ENCODE measurements at places on chromosomes 11 and 22.
A peak's percentile ranks its signal among the peaks of the same experiment; 100 is the strongest.

- no peak for DNase-seq
Observed at GRCh38 chr22:36280379-36280778, 27.4 kb downstream of the APOL1 start.

DNA sequence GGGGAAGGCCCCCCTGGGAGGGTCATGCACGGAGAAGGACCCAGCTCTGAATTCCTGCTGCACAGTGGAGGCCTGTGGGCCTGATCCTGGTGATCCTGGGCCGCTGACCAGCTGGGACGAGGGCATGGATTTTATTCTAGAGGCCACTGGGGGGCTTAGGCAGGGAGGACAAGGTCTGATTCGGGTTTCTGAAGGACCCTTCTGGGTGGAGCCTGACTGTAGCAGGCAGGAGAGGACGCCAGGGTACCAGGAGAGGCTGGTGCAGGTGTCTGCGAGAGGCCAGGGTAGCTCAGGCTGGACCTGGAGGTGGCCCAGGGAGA lies 31.3 kb downstream of the MPPED1 start:
- no peak for DNase-seq

- no peak for DNase-seq
Observed at GRCh38 chr11:72970557-72971118, 156.4 kb downstream of the ATG16L2 start.

DNA sequence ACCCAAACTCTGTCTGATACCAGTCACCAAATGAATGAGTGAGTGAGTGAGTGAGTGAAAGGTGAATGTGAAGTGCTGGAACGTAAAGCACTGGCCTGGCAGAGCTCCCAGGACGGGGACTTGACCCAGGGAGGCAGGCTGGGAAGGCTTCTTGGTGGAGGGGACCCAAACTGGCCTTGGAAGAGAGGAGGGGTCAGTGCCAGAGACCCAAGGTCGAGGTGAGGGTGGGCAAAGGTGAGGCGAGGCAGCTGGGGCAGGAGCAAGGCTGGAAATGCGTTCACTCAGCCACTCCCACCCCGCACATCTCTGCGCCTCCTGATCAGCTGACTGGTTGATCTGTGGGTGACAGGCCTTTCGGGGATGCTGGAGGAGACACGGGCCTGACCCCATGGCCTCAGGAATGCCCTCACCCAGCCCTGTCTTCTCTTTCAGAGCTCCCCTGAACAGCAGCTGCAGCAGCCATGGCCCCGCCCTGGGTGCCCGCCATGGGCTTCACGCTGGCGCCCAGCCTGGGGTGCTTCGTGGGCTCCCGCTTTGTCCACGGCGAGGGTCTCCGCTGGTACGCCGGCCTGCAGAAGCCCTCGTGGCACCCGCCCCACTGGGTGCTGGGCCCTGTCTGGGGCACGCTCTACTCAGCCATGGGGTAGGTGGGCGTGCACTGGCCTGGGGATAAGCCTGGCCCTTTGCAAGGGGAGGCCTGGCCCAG lies 7.6 kb downstream of the TSPO start:
- no peak for DNase-seq

DNA sequence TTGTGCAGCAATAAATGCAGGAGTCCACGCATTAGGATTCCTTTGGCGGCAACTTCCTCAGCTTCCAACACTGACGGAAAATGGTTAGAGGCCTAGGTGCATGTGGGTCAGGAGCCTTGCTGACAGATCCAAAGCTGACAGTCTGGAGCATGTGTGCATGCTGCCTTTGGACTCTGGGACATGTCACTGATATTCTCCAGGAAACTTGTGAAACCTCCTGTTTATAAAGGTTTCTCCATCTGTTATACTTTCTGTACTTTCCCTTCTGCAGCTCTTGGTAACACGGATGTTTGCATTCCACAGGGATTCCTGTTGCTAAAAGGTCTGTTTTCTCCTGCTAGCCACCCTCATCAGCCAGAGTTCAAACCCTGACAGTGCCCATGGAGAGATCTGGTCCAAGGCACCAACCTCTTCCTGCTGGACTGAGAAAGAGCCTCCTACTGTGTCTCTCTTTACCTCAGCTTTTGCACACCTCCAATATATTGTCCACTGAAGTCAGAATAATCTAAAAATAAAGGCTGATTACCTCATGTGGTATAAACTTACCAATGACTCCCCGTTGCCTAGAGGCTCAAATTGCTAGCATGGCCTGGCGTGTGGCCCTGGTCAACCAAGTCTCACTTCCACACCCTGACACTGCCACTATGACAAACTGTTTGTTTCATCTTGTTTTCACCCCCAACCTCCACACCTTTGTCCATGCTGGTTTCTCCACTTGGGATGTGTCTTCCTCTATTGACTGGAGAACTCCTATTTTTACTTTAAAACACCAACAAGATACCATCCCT lies 31.1 kb upstream of the LYVE1 start:
- DNase-seq, result no peak

DNA sequence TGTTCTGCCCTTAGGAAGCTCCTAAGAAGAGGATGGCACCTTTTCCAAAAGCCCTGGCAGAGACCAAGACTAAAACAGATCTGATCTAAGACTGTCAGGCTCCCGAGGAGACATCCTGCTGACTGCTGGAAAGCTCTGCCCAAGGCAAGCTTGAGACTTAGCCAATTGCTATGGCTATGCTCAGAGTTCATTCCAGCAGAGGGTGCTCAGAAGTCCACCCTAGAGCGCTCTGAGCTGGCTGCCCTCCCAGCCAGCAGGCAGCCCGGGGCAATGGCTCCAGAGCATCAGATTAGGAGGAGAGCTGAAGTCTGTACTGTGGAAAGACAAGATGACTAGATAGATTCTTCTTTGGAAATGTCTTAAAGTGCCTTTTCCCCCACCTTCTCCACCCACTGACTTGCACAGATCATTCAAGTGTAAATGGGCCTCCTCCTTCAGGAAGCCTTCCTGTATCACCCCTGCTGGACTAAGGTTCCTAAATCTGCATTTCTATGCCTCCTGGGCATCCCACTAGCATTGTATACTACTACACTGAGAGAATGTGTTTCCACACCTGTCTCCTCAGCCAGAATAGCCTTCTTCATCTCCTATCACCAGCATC lies 23.4 kb downstream of the LRRC55 start:
- DNase-seq, result no peak

DNA sequence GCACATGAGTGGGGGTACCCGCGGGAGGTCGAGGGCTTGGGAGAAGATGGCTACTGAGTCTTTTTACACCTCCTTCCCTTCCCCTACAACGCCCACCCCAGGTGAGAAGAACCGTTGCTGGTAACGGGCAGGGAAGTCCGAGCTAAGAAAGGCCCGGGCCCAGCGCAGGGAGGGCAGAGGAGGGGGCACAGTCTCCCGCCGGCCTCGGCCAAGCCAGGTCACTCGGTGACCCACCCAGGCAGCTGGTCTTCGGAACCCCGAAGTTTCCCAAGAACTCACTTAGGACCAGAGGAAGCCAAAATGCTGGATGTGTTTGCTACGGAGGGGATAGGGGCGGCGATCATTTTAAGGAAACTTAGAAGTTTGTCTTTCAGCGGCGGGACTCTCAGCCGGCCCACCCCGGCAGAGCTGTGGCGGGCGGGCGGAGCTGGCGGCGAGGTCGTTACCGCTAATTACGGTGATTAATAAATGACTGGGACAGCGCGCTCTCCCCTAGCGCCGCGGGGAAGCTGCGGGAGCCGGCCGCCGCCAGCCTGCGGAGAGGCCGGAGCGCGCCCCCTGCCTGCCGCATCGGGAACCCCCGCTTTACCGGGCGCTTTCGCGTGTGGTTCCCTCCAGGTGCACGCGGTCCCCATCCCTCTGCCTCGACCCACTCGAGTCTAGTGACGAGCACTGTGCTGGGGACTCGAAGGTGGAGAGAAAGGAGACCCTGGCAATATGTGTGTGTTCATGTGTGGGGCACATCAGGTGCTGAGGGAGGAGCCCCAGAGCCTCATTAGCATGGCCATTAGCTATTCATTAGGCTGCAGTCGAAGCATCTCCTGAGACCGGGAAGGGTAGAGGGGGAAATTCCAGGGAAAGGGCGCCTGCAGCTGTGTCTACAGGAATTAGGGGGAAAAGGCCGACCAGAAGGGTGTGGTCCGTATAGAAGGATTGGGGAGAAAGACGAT lies 945 bp downstream of the ROBO3 start:
- DNase-seq, result peak; percentile 46

DNA sequence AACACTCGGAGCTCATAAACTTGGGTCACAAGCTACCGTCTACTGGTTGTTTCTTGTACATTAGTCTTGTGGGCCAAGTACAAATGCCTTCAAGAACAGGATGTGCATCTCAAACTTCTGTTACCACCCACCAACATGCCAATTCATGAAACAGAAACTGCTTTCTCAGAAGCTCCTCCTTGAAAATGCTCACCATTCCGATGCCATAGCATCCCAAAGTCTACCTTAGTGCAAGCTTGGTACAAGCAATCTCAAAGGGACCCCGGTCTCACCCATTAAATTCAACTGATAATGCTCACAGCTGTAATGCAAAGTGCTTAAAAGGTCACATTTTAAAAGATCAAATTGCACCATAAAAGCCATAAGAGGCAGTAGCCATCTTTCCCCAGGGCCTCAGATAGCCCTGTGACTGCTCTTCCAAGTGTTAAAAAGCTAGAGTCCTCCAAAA lies 31.8 kb upstream of the CCDC34 start:
- DNase-seq, result no peak

GRCh38 chr11:26072614-26073153 lies 259.2 kb upstream of the ANO3 start:
- no peak for DNase-seq

GRCh38 chr11:125401235-125401634 lies 94.8 kb downstream of the FEZ1 start:
- DNase-seq, result no peak

GRCh38 chr11:1827931-1828330 lies 6.9 kb upstream of the SYT8 start:
- no peak for DNase-seq

Data from KBM-7 (cell line).